Spinal cord (tissue), 10 donors: ENCODE measurements at places on chromosomes 3 and 15.

GRCh38 chr3:190205739-190206138 lies 85.0 kb upstream of the P3H2 start:
- no peak for DNase-seq

- DNase-seq: no peak
These were observed 18.8 kb downstream of the IDH2 start for GRCh38 chr15:90083419-90083818.

DNA sequence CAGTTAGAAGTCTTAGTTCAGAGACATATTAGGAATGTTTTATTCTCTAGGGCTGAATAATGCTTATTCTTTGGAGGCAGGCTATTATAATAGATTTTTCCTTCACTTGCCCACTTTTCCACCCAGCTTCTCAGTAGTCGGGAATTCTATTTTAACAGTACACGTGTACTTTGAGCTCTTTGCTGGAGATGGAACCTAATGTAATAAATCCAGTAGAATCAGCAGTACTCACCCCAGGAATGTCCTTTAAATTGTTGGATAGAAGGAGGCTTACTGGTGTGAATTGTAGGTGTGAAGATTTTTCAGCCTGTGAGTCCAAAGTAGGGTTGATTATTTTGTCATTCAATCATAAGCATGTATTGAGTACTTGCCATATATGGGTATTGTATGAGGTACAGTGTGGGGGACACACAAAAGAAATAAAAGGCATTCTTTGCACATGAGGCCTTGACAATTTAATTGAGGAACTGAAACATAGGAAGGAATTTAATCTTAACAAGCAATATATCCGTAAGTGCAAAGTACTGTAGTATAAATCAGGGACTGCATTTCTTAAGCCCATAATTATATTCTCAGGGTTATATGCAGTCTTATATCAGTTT lies 29.5 kb upstream of the MGA start:
- DNase-seq: no peak

GRCh38 chr3:144165482-144165881 lies 193.9 kb downstream of the DIPK2A start:
- no peak for DNase-seq

DNA sequence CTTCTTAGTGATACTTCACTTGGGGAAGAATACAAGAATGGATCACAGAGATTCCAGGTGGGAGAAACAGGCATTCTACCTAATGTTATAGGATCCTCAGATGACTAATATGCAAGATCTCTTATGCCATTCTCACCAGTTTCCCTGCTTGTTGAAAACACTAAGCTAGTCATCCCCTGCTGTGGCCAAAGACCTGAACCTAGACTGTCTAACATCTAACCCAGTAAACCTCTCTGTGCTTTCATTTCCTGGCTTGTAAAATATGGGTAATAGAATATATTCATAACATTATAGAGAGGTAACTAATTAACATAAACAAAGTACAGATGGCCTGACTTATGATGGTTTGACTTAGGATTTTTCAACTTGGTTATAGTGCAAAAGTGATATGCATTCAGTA lies 776.3 kb downstream of the TUSC7 start:
- DNase-seq: no peak

GRCh38 chr15:33506781-33507296 lies 196.1 kb downstream of the RYR3 start:
- no peak for DNase-seq

DNA sequence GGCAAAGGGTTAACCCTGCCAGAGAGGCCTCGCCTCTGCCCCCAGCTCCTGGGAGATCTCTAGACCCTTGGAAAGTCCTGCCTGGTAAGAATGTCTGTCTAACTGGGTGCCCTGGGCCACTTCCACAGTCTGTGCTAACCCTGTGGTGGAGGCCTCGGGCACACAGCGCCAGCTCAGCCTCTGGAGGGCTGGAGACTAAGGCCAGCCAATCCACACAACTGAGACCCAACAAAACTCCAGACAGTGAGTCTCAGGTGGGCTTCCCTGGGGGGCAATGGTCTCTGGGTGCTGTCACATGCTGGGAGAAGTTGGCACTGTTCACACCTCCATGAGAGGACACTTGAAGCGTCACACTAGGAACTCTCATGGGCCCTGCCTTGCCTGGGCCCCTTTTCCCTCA lies 19.5 kb downstream of the ZXDC start:
- DNase-seq: no peak

- no peak for DNase-seq
These were observed 11.3 kb downstream of the ADAM10 start for GRCh38 chr15:58738046-58738707.

- no peak for DNase-seq
These were observed 93.7 kb downstream of the DLG1 start for GRCh38 chr3:197204736-197205135.

DNA sequence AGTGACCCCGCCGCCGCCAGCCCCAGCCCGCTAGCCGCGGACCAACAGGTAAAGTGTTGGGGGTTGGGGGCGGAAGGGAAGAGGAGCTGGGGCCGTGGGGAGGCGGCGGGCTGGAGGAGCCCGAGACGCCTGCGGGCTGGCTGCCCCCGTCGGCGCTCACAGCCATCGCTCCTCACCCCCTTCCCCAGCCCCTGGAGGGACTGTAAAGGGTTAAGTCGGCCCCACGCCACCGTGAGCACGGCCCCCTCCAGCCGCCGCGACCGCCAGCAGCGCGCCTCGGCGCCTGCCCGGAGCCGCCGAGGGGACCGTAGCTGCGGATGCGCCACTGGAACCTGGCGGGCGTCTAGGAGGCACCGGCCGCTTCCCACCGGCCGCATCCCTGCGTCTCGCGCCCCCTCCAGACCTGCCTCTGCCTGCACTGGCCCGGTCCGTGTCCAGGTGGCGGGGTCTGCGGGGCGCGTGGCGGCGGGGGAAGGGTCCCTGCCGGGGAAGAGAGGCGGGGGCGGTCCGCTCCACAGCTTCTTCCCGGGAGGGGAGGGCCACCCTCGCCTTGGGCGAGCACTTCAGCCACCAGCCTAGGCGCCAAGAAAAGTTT lies 522 bp downstream of the MED12L start:
- DNase-seq: peak; percentile 52

DNA sequence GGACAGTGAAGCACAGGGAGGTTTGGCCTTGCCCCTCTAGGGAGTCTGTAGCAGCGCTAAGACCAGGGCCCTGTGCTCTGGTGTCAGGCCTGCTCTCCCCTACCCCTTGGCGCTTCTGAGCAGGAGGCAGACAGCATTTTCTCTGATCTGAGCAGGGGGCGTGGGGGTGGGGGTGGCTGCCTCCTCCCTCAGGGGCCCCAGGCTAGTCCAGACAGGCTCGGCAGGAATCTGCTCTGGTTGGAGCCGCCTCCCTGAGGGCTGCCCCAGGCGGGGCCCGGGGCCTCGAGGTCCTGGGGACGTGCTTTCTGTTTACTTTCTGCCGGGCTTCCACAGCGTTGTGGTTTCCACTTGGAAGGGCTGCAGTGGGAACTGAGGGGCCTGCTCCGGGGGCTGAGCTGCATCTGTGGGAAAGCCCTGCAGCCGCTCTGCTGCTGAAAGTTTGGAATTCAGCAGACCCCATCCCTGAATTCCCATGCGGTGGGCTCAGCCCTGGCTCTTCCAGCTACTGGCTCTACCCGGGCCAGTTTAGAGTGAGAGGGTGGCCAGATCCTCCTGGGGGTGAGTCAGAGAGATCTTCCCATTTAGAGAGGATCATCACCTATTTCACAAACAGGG lies 105.4 kb downstream of the LINGO1 start:
- DNase-seq: no peak

GRCh38 chr3:12829886-12830784 lies 11.2 kb downstream of the RPL32 start:
- DNase-seq: no peak

- no peak for DNase-seq
These were observed 114.6 kb downstream of the NFKBIZ start for GRCh38 chr3:101963902-101964362.

DNA sequence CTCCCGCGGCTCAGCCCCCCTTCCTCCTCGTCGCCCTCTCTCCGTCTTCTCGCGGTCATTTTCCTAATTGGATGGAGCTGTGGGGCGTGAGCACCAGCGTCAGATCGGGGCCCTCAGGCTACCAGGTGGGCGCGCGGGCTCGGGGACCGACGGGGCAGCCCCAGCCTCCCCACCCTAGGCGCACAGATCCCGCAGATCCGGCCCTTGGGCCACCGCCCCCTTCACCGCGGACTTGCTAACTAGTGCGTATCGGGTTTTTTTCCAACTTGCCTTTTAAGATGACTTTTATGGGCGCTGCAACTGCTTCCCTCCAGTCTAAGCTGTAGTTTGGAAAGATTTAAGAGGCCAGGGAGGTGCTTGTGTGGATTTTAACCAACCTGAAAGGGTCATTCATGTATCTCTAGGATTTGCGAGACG lies 1.3 kb downstream of the ZNF710 start:
- DNase-seq: no peak

DNA sequence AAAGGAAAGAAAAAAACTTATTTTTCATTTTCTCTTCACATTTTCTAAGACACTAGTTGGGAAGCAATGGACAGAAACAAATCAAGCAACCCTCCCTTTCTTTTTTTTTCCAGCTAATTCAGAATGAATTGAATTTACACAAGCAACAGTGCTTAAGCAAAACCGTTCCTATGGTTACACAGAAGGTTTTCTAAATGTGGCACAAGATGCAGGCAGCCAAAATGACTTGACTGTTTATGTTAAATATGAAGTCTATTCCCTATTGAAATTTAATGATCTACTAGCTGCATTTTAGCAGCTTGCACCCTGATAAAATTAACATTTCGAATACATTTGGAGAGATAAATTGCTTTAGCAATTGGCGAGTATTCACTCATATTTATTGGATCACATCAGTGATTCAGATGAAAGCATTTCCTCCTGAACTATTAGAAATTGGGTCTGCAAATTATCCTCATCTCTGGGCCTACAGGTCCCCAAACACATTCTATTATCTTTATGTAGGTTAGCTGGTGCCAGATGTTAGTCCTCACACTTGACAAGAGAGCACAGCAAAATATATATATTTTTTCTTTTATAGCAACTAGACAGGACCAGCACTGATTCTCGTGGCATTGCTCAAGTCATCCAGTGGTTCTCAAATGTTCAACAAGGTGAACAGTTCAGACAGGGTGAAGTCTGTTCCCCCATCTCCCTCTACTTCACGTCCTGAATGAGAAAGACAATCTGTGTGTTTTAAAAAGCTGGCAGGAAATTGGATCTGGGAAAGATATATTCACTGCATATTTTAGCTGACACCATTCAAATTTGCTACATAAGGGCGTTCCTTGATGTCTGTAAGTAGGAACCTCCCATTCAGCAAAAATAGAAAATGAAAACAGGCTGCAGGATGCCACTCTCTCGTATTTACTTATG lies 463.6 kb upstream of the KCNMB2 start:
- DNase-seq: no peak

DNA sequence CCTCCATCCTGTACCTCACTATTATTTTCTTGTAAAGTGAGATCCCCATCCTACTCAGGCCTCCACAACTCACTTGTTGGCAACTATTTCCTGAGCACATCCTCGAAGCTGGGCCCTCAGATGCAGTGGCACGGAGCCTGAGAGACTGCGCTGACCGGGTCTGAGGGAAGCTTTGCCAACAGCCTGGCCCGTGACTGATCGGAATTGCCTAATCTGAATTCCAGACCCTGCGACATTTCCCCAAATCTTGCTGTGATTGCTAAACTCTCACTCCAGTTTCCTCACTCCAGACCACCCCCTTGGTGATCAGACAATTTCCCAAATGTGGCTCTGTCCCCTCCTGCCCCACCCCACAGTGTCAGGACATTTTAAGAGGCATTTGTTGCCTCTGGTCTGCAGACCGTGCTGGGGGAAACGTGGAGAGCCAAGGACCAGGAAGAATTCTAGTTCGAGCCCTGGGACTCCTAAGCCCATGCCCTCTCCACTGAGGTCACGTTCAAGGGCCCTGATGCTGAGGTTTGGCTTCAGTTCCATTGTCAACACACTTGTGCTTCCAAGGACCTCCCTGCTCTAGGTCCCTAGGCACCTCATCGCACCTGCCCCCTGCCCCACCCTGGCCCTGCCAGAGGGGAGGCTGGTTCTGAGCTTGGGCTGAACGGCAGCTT lies 22.8 kb downstream of the KLHL25 start:
- no peak for DNase-seq

DNA sequence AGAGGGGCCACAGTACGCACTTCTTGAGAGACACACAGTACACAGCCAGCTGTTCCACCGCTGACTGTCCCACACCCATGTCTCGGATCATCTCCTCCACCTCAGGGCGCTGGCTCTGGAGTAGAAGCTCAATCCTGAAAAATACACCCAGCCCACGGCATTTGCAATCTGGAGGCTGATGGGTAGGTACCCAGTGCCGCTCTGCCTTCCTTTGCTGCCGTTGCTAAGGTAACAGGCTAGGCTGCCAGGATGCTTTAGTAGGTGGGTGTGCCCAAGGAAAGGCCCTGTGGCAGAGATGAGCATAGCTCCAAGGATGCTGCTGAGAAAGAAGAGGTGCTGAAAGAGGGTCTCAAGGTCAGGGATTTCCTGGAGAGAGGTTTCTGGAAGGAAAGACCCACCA lies 14.6 kb downstream of the TRAIP start:
- peak; percentile 19 for DNase-seq

- DNase-seq: no peak
These were observed 534.2 kb upstream of the ALCAM start for GRCh38 chr3:104832530-104832929.

- DNase-seq: no peak
These were observed 13.7 kb downstream of the SH3BP5 start for GRCh38 chr3:15318661-15319060.

DNA sequence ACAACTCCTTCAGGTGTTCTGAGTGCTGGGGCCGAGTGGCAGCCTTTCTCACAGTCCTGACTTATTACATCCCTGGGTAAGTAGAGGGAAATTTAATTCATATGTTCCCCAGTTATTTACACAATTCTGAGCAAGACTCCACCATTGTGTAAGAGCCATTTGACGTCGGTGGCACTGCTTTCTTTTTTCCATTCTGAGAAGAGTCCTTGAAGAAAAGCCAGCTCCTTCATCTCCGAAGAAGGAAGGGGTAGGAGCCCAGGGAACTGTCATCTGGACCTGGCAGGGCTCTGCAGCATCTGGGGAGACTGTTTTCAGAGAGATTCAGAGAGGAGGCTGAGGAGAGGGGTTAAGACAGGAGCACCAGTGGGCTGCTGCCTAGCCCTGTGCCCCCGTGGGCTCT lies 22.6 kb upstream of the MASP1 start:
- DNase-seq: no peak

- DNase-seq: no peak
These were observed 22.2 kb downstream of the ALDH1A2 start for GRCh38 chr15:58043192-58043903.

DNA sequence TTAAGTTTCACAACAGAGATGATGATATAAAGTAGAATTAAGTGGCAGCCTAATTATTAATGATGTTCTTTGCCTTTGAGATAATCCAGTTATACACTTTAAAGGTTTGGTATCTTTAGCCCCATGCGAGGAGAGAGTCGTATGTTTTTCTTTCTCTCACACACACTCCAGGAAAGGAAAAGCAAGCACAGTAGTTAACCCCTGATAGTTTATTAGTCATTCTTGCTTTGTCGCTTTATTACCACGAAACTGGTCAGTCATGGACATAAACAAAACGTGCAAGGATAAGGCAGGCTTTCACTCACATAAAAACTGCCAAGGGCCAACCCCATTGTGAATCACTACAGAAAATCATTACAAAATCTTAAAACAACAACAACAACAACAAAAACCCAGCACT lies 866.9 kb downstream of the FHIT start:
- no peak for DNase-seq
